ENCODE measurements at places on chromosomes 16 and 17.

DNA sequence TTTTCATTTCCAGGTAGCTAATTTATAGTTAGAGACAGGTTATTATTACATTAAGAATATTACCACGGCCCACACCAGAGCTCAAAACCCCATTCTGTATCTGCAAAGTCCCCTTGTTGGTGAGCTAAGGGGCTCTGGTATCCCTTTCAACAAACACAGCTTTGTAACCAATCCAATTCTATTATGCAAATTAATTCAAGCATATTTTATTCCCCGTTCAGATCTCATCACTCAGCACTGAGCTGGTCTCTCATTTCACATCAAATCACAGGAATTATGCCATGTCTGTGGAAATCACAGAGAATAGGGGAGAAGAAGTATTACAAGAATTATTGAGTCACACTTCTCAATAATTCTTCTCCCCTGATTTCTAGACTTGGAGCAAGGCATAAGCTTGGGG lies 111.7 kb downstream of the CDH11 start:
- DNase-seq, result no peak

DNA sequence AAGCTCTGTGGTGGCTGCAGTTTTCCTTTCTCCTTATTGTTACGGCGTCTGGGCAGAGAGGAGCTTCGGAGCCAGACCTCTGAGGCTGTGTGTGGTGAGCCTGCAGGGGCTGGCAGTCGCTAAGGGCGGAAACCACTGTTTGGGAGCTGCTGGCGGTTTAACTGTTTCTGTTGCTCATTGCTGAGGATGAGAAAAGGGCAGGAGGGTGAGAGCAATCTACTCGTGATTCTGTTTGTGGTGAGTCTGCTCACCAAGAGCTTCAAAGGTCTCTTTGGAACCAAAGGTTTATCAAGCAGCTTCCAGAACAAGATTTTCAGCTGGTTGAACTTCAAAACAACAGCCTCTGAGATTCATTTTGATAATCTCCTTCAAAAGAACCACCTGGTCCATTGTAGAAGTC lies 143.9 kb downstream of the ANKFN1 start:
- DNase-seq, result peak; percentile 20

GRCh38 chr16:85466304-85466700 lies 146.8 kb upstream of the GSE1 start:
- DNase-seq, result no peak

DNA sequence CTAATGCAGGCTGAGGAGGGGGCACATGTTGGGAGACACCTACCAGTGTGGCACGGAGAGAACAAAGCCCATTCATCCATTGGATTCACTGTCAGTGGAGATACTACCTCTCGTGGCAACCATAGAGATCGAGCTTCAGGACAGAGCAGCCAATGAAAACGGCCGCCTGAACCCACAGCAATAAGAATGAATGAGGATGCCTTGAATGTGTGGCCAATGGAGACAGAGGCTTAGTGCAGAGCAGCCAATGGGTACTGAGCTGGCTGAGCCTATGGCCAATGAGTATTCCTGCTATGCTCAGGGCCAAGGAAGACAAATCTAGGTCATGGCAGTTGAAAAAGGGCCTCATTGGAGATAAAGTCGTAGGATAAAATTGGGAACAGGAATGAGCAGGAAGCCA lies 10.9 kb downstream of the ARHGEF15 start:
- no peak for DNase-seq

GRCh38 chr16:55832773-55833691 lies at the start of gene CES1:
Gene CES1, minus strand, starts transcription at chr16:55833096. Its CDS starts 41 bp downstream, at chr16:55833055.
- no peak for DNase-seq

GRCh38 chr17:57984936-57985674 lies 2.9 kb downstream of the VEZF1 start:
- no peak for DNase-seq

DNA sequence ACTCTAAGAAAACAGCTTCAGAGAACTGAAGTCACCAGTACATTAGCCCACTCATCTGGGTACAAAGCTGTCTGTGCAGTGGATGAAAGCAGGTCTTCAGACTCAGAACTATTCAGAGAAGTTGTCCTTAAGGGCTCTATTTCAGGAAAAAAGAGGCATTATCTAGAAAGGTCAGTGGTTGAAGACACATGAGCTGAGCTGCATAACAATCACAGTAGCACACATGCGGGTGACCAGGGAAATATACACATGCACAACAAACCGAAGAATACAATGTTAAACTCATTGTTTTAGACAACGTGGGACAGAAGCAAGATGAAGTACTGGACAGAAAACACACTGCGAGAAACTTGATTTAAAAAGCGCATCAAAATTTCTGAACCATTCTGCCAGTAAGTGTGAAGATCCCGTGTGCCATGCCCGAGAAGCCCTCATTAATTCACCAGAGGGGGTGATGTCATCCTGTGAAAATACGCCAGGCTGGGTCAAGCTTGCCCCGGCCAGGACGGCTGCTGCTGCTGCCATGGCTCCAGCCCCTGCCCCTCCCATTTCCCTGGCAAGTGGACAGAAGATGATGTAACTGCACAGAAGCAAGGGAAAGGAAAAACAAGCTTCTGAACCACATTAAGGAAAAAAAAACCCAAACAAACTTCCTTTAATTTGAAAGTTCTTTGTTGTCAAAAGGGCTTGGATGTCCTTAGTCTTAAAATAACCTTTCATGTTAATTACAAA lies 10.1 kb downstream of the DYNC1LI2 start:
- DNase-seq, result peak; percentile 18

Measured in hematopoietic multipotent progenitor cell treated with erythropoietin and hydrocortisone succinate and interleukin-3 and kit ligand, for 8 days (in vitro differentiated cells).